CD4-positive, alpha-beta T cell treated with Interleukin-6 for 4 hours (primary cell): ENCODE measurements at places on chromosomes 4 and X.

DNA sequence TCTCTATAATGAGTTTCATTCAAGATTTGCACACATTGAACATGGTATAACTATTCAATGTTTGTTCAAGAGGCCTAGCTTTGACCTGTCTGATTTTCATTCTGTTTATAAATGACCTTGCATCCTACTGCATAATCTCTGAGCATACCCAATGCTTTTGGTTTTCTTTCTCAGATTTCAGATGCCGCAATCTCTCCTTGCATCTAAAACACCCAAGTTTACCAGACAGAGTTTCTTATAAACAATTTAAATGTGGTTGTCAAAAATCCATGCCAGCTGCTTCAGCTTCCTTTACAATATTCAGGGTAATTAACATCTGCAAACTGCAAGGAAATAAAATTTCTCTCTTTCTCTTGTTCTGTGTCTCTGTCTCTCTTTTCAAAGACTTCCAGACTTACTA is 123.0 kb upstream of the PCDH18 start:
- no peak for DNase-seq

- DNase-seq = no peak
Measured at GRCh38 chr4:78222575-78223186, 165.6 kb downstream of the FRAS1 start.

- DNase-seq = no peak
Measured at GRCh38 chr4:161642708-161643107, 521.1 kb downstream of the FSTL5 start.

GRCh38 chr4:169690787-169691186 is 67.0 kb downstream of the HPF1 start:
- no peak for DNase-seq

- no peak for DNase-seq
Measured at GRCh38 chrX:132272826-132273225, 53.6 kb upstream of the RAP2C start.

DNA sequence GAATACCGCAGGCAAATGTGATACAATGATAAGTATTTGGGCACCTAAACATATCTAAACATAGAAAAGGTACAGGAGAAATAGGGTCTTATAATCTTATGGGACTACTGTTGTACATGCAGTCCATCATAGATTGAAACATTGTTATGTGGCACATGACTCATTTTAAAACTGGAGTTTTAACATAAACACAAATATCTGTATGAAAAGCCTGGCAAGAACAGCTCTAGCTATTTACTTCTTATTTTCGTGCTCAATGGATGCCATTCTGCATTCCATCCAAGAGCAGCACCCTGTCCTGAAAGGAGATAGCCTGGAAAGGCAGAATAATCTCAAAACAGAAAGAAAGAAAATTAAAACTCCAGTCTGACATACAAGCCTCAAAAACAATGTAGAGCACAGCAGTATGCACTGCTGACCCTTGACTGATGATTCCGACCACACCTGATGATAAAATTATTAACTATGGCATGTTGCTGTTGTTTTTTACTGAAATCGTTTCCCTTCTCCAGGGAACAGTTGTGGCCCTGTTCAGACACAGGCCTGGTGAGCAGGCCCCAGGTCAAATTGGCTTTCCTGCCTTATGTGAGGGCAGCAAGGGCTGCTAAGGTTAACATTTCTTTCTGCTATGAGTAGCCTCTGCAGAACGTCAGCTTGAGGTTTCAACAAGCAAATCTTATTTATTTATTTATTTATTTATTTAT is 152.7 kb downstream of the APBB2 start:
- no peak for DNase-seq

GRCh38 chr4:2172161-2172560 is 69.8 kb downstream of the HAUS3 start:
- no peak for DNase-seq
